ENCODE measurements at places on chromosomes 4 and X.

DNA sequence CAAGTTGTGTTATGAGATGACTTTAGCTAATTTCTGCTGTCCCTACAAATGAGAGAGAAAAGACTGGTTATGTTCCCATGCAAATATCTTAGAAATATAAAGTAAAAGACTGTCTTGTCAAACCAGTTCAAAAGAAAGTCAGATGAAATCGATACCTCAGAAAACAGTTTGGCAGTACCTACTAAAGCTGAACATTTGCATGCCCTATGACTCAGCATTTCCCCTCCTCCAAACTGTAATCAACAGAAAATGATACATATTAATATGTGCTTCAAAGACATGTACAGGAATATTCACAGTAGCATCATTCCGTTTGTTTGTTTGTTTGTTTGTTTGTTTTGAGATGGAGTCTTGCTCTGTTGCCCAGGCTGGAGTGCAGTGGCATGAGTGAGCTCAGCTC is 90.3 kb downstream of the ARX start:
- DNase-seq: no peak

GRCh38 chr4:138241281-138242075 is 671 bp downstream of the SLC7A11 start:
- DNase-seq: no peak

DNA sequence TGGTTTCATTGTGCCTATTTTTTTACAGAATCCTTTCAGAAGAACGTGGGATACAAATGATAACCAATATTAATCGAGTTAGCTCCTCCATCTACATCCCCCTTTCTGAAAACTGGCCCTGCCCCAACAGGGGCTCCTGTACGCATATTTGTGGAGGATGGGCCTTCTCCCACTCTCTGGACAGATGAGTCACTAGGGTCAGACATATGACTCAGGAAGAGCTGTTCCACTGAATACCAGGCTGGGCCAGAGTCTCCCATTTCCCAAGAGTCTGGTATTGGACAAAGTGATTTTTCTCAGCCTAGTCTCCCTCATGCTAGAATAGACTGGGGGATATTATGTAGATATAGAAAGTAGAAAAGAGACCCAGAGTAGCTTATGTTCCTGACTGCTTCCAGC is 142.4 kb downstream of the TSPAN5 start:
- no peak for DNase-seq

DNA sequence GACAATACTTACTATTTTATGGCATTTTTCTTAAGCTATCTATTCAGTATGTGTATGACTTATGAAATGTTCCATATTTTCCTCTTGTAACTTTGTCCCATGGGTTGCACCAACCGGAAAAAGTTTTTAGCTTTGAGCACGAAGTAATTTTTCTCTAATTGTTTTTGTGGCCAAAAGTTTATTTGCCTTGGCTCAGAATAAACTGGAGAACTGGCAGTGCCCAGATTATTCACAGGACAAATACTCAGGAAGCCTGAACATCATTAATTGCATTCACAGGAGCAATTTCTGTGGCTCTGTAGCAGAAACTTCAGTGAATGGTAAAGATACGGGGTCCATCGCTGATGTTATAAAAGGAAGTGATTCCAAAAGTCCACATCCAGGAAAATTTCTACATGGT is 184.5 kb downstream of the ARHGAP10 start:
- DNase-seq: no peak

DNA sequence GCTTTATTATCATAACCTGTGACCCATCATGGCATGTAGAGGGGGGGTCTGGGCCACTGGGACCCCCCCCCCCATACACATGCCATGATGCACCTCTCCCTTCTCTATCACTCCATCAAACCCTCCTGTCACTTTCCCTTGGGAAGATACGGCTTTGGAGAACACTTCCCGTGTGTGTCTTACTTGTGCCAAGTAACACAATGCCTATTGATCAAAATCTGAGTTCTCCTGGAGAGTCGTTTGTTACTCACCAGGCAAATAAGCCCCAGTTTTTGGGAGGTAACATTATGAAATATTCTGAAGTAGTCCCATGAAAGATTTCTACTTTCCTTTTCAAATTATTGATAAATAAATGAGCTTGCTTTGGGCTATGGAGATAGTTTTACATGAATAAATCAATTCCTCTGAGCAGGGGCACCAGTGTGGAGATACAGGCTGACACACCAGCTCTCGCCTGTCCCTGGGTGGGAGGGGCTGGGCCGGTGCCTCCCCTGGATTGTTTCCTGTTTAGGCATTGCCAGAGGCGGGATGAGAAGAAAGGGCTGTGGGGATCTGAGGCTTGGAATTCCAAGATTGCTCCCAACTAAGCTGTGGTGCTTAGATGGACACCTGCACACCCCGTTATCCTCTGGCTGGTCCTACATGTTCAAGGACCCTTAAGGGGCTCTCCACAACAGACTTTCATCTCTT is 63.2 kb upstream of the WWC2 start:
- no peak for DNase-seq

GRCh38 chr4:130545596-130545995 is 1449.6 kb downstream of the C4orf33 start:
- no peak for DNase-seq

DNA sequence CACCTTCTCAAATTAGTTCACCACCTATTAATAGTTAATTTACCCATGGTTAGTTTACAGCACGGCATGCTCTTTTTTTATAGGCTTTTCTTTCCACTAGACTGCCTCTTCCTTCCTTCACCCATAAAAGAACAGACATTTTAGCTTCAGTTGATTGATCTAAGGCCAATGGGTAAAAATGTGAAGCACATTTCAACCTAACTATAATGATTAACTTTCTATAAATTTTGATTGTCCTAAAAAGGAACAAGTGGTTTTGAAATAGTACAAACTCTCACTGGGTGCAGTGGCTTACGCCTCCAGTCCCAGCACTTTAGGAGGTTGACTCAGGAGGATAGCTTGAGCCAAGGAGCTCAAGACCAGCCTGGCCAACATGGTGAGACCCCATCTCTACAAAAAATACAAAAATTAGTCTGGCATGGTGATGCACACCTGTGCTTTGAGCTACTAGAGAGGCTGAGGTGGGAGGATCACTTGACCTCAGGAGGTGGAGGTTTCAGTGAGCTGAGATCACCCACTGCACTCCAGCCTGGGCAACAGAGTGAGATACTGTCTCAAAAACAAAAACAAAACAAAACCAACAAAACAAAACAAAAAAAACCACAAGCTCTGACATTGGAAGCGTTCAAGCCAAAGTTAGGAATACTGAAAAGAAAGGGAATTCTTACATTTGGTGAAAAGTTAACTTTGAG is 89.9 kb upstream of the FAT1 start:
- DNase-seq: no peak

DNA sequence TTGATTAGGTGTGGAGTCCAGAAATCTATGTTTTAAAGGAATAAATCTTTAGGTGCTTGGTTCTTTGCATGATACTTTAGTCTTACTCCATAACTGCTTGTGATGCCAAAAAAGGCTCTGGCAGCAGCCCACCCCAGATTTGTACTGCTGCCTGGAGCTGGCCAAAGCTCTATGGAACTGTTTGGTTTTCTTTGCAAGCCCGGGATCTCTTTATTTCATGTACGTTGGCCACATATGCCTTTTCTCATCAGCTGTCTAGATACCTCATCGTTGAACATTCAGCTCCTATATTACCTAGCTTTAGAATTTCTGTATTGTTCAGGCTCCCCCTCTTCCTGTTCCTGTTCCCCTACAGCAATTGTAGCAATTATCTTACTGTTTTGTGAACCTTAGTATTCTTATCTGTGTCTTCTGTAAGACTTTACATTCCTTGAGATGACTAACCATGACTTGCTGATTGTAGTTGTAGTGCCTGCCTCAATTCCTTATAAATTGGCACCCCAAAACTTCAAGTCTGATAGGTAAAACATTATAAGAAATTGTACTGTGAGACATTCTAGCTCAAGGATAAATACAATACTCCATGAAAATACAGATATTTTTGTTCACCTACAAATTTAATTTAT is 199.4 kb upstream of the GPRIN3 start:
- DNase-seq: no peak

DNA sequence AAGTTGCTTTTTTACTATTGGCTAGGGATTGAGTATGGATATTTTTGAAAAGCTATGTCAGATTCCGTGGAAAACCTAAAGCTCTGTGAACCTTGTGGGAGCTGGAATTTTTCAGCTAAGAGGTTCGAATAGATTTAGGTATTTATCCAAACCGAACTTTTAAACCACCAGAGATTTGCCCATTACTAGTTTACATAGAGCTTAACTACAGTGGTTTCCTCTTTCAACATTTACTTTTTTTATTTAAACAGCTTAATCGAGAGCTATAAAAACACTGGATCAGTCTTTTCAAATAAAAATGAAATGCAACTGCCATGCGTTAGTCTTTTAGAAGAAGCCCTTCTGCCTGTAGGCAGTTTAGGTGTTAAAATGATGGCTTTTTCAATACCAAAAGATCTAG is 377.0 kb downstream of the RPA4 start:
- no peak for DNase-seq

DNA sequence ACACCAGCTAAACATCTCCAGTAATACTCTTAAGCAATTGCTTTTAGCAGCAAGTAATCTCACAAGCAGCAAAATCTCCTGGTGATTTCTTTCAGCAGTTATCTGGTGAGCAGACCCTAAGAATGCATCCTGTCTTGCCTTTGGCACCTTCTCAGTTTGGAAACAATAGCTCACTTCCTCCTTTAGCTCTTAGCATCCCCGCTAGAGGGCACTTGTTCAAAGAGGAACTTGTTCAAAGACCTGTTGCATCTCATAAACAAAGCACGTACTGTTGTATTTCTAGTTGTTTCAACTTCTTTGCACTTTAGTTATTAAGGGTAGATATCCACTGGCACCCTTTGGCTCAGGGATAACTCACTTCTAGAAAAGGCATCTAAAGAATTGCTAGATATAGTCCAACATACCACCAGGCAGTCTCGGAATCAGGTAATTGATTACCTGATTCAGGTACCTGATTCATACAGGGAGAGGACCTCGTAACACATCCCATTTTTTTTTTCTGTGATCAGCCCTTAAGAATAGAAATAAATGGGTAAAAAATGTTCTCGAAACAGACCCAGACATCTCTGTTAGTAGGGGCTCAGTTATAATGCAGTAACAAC is 81.9 kb upstream of the QRFPR start:
- peak; percentile 8 for DNase-seq

GRCh38 chr4:150578745-150579501 is 3.0 kb upstream of the MAB21L2 start:
- no peak for DNase-seq

DNA sequence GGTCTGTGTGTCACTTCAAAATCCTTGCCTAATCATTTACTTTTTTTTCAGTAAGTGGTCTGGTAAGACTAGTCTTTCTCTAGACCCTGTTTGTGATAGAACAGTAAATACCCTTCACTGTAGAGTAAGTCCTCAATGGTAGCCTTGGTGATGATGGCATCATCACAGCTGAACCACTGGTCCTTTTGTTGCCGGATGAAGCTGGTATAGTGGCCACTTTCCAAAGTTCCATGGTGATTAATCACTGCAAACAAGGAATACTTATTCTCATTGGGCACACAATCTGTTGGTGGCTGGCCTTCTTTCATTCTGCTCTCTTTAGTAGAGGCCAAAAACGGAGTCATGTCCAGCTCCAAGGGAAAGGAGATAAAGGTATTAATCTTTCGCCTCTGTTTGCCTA is 2.9 kb downstream of the USP51 start:
- DNase-seq: peak; percentile 40

DNA sequence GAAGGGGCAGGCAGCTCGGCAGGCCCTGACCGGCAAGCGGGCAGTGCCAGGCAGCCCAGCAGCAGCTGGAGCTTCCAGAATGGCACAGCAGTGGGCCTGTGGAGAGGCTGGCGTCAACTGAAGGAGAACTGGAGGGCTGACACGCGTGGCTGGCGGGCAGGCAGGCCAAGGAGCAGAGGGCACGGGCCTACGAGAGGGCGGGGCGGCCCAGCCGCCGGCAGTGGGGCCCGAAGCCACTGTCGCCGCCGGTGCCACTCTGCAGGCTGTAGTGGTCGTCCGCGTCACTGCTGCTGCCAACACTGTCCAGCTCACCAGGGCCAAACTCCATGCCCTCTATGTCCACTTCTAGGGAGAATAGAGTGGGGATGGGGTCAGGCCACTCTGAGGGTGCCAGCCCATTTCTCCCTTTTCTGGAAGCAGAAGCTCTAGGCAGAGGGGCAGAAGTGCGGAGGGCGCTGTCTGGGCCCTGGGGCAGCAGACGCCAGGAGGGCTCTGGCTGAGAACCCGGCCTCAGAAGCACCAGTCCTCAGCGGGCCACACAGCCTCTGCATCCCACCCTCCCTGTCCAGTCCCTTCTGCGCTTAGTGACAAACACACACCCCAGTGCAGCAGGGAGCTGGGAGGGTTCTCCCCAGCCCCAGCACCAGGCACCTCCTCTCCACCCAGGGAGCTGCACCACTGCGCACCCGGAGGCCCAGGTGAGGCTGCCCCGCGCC is 8.6 kb upstream of the HAUS3 start:
- no peak for DNase-seq

GRCh38 chr4:76384052-76384451 is 36.9 kb downstream of the CCDC158 start:
- no peak for DNase-seq

- DNase-seq: no peak
These were observed 82.1 kb downstream of the TASL start for GRCh38 chrX:30495468-30495867.

DNA sequence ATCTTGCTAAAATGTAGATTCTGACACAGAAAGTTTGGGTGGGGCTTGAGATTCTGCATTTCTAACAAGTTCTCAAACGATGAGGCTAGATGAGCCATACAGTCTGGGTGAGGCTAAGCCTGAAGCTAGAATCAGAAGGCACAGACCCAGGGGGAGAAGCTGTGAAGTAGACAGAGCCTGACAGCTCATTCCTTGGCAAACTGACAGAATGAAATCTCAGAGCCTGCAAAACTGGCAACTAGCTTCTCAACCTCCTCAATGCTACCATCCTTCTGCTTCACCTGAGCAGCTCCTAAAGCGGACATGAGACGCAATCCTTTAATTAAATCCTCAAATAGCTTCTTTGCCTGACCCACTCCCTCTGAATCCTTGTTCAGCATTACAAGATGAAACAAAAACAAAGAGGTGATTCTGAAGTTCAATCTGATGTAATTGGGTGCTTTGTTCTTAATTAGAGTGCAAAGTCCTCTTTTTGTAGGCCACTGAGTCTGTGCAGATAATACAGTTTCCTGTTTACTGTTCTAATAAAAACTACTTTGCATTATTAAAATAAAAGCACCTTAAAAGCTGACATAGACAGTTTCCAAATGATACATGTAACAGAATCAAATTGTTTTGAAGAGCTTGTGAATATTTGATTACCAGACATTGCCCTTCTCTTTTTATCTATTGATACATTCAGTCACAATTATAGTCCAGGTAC is 71.0 kb upstream of the BMP2K start:
- DNase-seq: no peak

Data from anterior cingulate cortex (tissue), 58 donors.